ENCODE measurements at places on chromosomes 5 and 9.

- DNase-seq: no peak
These were observed 17.0 kb downstream of the ACO1 start for GRCh38 chr9:32401488-32401887.

DNA sequence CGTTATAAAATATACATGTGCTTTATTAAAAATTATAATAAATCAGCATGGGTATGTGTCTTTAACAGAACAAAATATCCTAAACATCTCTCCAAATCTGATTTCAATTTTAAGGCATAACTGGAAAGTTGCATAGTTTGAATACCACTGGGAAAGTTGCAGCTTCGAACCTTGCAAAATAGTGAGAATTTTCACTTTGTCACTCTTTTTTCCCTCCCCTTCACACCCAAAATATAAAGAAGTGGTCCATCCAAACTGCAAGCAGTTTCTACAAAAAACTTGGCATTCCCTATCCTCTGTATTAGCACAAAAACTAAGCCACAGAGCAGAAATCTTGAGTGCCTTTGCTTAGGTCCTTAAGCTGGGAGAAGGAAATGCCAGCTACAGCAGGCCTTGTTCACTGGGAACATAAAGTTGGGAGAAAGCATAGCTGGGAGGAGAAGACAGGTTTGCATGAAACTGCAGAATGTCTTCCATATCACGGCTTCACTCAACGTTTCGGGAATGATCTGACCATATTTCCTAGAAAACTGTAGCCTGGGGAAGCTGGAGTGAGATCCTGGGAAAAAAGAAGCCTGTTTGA, 400.3 kb downstream of the EBF1 start:
- DNase-seq: no peak

- DNase-seq: no peak
These were observed 243.9 kb downstream of the ZNF608 start for GRCh38 chr5:124502551-124502950.

GRCh38 chr5:143932584-143932983, 120.6 kb downstream of the HMHB1 start:
- no peak for DNase-seq

GRCh38 chr5:96614110-96614691, 48.0 kb upstream of the CAST start:
- no peak for DNase-seq
